ENCODE measurements at places on chromosomes 5 and 9.

GRCh38 chr9:71975833-71976232 is 64.4 kb downstream of the C9orf85 start:
- no peak for DNase-seq

DNA sequence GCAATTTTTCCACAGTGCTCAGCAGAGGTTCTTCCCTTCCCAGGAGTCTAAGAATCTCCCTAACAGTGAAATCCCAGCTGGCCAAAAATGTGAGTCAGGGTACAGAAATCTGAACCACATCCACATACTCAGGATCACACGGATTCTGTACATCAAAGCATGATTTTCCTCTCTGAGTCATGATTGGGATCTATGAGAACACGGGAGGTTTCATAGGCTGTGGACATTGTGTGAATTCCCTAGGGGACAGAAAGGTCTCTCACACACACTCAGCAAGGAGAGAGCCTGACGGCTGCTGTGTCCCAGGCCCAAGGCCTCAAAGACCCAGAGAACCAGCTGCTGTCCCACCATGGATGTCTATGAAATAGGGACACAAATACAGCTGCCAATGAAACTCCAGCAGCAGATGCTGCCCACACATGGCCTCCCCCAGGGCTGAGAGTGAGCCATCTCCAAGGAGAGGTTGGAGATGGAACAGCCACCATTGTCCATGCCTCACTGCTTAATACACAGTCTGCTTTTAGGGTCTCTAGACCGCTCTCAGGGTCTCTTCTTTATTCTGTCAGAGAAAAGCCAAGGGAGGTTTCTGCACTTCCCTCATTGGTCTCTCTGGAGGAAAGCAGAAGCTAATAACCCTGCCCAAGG is 102.7 kb downstream of the ADAMTS12 start:
- no peak for DNase-seq

DNA sequence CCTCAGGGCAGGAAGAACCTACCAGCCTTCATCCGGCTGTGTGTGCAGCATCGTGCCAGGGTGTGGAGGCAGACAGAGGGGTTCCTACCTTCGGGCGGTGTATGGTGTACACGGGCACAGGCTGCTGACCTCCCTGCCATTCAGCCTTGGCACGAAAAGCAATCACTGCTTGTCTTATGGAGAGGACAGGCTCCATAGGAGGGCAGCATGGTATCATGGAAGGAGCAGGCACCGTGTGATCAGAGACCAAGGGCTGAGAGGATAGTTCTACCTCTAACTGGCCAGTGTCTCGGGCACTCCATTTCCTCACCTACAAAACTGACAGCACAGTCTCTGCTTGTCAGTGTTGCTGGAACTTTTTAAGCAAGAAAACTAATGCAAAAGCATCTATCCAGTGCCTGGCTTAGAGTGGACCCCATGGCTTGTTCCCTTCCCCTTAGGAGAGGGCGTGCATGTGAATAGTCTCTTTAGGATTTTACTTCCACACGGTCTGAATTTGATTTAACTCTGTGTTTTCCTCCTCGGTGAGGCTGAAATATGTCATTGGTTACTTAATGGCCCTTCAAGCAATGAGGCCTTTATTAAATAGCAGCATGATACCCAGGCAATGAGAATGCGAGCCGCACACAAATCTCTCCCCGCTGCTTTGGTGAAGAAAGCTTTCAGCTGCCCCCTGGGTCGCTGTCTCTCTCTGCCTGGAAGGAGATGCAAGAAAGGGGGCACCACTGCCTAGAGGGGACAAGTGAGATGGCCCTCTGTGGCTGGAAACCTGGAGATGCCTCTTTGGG is 22.2 kb downstream of the TTLL11 start:
- DNase-seq: no peak

DNA sequence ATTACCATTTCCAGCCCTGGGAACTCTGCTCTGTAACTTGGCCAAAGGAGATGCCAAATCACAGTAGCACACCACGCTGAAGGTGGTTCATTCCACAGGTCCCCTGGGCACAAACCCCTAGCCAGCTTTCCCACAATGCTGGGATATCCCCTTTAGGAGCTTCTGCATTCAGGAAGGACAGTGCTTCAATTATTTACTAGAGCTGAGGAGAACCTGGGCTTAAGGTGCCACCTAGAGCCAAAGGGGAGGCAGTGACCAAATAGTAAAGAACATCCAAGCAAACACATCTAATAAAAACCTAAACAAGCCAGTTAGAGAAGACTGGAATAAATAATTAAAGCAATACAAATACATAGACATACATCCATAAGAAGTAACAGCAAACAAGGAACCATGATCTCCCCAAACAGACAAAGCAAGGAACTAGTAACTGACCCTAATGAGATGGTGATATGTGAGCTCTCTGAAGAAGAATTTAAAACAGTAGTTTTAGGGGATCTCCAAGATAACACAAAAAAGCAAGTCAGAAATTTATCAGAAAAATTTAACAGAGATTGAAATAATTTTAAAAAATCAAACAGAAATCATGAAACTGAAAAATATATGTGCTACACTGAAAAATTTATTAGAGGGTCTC is 14.6 kb downstream of the KIF4B start:
- DNase-seq: no peak

DNA sequence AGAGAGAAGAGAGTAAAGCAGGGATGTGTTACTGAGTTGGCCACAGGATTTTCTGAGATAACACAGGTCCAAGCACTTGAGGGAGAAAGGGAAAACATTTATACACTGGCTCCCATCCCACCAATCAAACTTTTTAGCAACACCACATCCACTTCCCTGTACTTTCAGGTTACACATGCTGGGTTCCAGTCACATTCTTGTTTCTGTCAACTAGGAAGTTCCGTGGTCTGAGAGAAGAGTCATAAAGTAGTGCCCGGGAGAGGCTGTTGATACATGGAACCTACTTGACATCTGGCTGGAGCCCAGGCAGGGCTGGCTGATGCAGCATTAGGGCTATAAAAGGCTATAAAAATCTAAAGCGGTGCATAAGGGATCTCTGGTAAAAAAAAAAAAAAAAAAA is 473.9 kb upstream of the COX7C start:
- no peak for DNase-seq

GRCh38 chr9:8855046-8855445 is 1055.5 kb upstream of the DMAC1 start:
- no peak for DNase-seq

- DNase-seq: no peak
Observed at GRCh38 chr9:83959061-83959460, 21.0 kb downstream of the HNRNPK start.

- peak; percentile 85 for DNase-seq
Observed at GRCh38 chr9:83219154-83219923, 156.4 kb upstream of the RASEF start.
